ENCODE measurements at places on chromosomes 5 and 9.
A peak's percentile ranks its signal among the peaks of the same experiment; 100 is the strongest.

DNA sequence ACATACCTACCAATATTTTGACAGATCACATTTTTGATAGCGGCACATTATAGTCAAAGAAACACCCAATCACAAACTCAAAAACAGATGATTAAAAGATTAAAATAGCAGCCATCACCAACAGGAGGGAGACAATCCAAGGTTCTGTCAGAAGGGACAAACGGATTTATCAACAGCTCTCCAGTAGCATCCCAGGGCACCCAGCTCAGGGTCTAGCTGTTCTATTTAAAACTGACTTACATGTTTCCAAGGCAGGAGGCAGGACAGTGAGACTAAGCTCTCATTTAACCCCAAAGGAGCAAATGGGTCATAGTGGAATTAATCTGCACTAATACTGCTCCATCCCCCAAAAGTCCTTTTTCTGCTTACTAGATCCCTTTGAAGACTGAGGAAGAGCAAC lies 3.2 kb downstream of the AGTPBP1 start:
- DNase-seq, result no peak

DNA sequence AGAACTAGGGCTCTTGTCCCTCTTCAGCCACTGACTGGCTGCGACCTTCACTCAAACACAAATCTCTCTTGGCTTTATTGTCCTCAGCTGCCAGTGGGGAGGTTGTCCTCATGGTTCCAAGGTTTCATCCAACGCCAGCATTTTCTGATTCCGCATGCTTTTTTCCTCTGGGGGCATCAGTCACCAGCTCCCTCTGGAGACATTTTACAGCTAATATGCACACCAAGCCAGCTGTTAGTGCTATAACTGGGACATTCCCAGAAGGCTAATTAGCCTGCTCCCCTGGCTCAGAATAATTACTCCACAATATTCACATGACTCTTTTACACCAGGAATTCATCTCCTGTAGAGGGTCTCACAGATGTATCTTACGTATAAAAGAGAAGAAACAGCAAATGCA lies 193.6 kb upstream of the ANKRD55 start:
- no peak for DNase-seq

DNA sequence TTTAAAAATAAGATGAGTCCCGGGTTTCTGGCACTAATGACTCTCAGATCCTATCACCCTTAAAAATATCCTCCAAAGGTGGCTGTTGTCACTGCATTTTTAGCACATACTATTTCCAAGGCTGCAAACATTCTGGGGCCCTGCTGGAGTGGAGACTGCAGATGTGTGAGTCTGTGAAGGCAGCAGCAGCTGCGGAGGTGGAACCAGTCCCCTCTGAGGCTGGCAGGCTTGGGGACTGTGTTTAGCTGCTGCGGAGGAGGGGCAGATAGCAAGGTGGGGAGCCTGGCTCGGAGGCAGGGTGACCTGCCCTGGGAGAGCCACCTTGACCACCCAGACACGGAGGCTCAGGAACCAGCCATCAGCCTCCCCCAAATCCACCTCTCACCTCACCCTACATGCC lies 77.0 kb downstream of the C5orf15 start:
- no peak for DNase-seq

DNA sequence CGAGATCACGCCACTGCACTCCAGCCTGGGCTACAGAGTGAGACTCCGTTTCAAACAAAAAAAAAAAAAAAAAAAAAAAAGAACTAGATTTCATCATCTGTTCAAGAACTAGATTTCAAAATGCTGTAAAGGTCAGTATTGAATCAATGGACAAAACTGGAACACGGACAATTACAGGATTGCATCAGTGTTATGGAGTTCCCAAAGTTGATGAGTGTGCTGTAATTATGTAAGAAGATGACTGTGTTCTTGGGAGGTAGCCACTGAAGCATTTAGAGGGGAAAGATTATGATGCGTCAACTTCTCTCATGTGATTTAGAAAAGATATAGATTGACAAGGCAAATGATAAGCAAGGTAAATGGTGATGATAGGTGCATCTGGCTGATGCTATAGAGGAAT lies 6.5 kb downstream of the FAM240B start:
- no peak for DNase-seq

DNA sequence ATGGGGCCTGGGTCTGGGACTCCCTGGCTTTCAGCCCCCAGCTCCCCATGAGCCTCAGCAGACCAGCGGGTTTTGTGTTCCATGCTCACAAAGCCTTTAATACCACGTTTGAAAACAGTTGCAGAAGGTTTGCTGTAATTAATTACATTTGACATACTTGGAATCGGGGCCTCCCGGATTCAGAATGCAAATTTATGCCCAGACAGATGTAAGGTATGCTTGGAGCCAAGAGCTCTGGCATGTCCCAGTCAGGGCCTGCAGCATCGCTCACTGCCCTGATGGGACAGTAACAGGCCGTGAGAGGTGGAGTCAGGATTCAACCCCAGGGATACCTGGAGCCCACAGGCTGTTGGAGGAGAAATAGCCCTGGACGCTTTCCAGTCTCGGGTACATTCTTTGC lies 12.2 kb downstream of the ZNF618 start:
- no peak for DNase-seq

- DNase-seq, result no peak
Measured at GRCh38 chr9:81719972-81720371, 30.6 kb upstream of the TLE1 start.

DNA sequence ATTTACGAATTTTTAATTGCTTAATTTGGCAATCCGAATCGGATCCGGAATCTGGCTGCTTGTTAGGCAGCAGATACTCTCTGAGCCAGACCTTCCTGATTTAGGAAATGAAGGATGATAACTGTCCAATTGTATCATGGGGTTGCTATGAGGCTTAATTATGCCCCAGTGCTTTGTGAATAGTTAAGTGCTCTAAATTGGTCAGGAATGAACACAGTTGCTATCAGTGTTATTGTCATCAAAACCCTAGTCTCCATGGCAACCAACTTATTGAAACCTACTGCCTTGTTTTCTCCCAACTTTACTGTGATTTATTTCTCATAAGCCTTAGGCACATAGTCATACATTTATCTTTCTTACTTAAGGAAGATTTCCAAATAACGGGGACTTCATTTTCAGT lies 47.9 kb downstream of the MAMDC2 start:
- DNase-seq, result no peak

DNA sequence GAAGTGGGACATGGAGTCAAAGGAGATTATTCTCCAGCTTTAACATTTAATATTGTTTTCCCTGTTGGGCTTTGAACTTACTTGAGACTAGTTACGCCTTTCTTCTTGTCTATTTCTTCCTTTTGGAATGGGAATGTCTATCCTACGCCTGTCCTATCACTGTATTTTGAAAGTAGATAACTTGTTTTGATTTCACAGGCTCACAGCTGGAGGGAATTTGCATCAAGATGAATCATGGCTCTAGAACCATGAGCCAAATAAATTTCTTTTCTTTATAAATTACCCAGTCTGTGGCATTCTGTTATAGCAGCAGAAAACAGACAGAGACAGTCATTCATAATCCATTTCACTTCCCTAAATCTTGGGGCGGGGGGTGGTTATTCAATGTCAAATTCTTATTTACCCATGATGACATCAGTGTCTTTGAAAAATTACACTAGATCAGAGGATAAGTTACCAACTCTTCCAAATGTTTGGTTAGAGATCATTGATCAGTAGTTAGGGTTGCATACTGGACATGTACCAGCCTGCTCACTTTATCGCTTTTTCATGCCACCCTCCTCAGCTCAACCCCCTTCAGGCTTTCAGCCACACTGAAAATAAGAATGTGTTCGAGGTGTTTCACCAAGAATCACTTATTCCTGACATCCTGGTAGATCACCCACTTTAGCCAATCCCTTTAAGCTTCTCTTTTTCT lies 419.6 kb upstream of the PIK3R1 start:
- no peak for DNase-seq

DNA sequence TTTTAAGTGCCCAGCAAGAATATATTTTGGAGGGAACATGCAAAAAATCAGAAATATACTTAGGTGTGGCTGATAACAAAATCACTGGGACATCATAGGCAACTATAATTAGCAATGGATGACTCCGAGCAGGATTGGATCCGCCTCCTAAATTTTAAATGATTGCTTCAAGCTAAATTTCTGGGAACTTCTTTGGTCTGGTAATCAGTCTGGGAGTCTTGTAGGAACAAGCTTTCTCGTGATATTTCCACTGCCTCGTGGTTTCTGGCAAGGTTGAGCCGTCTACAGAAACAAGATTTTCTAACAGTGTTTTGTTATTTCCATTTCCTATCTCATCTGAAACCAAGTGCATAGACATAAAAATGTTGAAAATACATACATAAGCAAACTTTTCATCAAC lies 232.6 kb downstream of the BNC2 start:
- DNase-seq, result no peak

GRCh38 chr9:70465398-70465797 lies 50.9 kb upstream of the KLF9 start:
- DNase-seq, result no peak

GRCh38 chr9:841371-842209 lies at the start of gene DMRT1:
DMRT1 (plus strand) TSS chr9:841697; CDS start chr9:841839, 142 bp downstream.
- peak; percentile 22 for DNase-seq

Measured in NCI-H510A (cell line).